ENCODE measurements at places on chromosomes 13 and 19.

DNA sequence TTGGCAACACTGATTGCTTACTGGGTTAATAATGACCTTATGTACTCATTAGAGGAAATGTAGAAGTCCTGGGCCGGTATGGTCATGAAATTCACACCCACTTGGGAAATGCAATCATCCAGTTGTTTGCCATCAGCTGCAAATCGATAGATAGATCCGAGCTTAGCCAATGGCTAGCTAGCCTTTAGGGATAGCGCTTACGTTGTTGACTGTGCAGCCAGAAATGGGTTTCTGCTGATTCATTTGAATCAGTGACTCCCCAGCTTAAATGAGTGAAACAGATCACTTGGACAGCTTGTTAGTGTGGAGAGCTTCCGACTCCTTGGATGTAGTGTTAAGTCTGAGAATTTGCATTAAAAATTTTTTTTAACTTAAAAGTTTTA is 11.8 kb downstream of the IL17D start:
- DNase-seq: no peak

- DNase-seq: no peak
Measured at GRCh38 chr13:105232439-105232838, 1303.0 kb downstream of the EFNB2 start.

GRCh38 chr13:27274631-27275030 is 4.0 kb downstream of the RASL11A start:
- DNase-seq: no peak

- DNase-seq: no peak
Measured at GRCh38 chr13:53045189-53045588, 16.6 kb downstream of the OLFM4 start.

DNA sequence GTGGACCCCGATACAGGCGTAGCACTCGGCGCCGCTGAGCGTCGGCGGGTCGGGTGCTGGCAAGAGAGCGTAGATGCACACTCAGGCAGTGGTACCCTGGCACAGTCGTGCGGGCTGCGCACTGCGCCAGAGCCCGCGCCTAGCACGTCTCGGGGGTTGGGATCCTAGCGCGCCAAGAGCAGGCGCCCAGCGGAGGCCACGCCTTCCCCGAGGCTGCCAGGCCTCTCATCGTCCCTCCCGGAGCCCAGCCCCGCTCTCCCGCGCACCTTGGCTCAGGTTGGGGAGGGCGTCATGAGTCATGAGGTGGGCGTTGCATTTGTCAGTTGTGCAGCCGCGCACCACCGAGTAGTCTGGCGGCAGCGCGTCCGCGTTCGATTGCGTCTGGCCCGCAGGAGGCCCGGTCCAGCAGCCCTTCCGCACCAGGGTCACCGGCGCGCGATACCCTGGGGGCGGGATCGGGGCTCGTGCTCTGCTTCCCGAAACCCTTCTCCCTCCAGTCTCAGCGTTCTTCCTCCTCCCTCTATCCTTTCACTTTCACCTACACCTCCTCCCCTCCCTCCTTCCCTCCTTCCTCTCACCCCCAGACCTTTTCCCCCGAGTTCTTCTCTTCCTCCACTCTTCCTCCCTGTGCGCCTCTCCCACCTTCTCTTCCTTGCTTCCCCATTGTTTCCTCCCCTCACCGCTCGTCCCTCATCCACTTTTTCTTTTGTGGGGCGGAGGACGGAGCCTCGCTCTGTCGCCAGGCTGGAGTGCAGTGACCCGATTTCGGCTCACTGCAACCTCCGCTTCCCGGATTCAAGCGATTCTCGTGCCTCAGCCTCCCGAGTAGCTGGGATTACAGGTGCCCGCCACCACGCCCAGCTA is 3.5 kb downstream of the LYPD5 start:
- no peak for DNase-seq

DNA sequence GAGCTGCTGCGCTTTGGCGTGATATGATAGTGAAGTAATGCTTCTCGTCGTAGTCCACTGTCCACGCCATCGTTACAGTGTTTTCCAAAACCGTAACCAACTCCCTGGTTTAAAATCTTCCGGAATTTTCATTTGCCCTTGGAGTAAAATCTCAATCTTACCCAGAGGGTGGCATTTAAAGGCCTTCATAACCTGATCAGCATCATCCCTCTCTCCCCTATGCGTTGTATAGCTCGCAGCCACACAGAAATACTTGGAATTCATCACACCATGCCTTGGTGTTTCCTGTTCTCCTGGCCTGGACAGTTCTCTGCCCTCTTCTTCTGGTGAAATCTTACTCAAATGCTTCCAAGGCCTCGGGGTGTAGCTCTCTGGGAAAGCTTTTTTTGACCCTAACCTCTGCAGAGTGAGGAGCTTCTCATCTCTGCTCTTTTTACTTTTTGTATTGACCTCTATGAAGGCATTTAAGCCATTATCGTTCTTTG is 839 bp downstream of the MPHOSPH8 start:
- DNase-seq: no peak

DNA sequence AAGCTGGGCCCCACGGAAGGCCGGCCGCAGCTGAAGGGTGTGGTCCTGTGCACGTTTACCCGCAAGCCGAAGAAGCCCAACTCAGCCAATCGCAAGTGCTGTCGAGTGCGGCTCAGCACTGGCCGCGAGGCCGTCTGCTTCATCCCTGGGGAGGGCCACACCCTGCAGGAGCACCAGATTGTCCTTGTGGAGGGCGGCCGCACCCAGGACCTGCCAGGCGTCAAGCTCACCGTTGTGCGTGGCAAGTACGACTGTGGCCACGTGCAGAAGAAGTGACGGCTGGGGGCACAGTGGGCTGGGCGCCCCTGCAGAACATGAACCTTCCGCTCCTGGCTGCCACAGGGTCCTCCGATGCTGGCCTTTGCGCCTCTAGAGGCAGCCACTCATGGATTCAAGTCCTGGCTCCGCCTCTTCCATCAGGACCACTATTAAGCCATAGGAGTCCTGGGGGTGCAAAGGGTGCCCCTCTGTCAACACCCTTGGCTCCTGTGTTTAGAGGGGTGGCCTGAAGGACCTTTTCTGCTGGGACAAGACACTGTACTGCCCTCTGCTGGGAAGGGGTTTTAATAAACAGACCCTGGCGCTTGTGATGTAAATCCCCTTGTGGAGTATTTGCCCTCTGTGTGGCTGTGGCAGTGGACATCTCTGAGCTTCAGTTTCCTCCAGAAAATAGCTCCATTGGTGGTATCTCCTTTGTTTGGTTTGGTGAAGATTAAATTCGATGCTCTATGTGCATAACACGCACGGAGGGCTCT is 1.9 kb downstream of the MRPS12 start:
- DNase-seq: no peak

DNA sequence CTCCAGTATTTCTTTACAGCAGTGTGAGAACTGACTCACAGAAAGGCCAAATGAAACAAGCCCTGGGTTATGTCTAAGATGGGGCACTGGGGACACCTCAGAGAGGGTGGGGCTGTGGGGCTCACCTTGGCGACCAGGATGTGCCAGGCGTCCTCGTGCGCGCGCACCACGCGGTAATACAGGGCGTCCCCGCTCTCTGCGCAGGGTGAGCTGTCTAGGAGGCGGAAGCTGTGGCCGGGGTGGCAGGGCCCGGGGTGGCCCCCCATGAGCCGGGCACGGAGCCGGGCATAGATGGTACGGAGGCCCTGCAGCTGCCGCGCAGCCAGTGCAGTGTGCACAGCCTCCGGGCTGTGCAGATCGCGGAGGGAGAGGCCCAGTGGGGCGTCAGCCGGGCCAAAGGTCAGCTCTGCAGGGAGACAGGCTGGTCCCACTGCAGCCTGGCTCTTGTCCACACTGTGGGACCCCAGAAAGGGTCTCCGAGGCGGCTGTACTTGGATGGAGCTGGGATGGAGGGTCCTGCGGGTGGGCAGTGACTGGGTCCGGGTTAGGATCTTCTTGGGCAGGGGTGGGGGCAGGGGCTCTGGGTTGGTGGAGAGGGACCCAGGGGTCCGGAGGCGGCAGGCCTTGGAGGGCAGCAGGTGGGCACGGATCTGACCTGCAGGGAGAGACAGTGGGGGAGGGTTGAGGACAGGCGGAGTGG is 3.4 kb downstream of the PEAK3 start:
- DNase-seq: no peak

- DNase-seq: no peak
Measured at GRCh38 chr13:76754414-76754813, 131.8 kb downstream of the KCTD12 start.

GRCh38 chr19:55223291-55224037 is 5.1 kb downstream of the TMEM86B start:
- DNase-seq: no peak

GRCh38 chr13:75418997-75419396 is 63.0 kb downstream of the TBC1D4 start:
- no peak for DNase-seq

- DNase-seq: no peak
Measured at GRCh38 chr13:46166947-46167610, 14.9 kb downstream of the LCP1 start.

GRCh38 chr13:75960538-75960994 is 324.4 kb downstream of the LMO7 start:
- DNase-seq: no peak

- DNase-seq: no peak
Measured at GRCh38 chr19:49680421-49681351, 3.6 kb downstream of the PRMT1 start.

- DNase-seq: no peak
Measured at GRCh38 chr19:40585241-40585981, 8.7 kb downstream of the SHKBP1 start.

DNA sequence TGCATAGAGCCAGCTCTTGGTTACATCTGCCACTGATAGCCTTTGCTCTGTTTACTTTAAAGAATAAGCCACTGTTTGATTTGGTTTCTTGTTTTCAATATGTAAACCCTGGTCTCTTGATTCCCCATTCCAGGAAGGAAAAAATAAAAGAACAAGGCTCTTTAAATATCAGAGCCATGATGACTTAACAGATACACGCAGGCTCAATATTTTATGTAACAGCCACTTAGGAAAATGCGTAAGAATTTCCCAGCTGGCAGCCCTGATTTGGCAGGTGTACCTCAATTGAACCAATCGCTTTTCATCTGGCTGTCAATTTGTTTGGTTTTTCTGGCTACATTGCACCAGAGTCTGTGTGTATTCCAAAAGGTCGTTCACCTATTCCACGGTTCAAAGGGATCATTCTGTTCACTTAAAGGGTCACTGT is 65.6 kb downstream of the IRS2 start:
- DNase-seq: no peak
